ENCODE measurements at places on chromosomes 11 and 22.
A peak's percentile ranks its signal among the peaks of the same experiment; 100 is the strongest.

DNA sequence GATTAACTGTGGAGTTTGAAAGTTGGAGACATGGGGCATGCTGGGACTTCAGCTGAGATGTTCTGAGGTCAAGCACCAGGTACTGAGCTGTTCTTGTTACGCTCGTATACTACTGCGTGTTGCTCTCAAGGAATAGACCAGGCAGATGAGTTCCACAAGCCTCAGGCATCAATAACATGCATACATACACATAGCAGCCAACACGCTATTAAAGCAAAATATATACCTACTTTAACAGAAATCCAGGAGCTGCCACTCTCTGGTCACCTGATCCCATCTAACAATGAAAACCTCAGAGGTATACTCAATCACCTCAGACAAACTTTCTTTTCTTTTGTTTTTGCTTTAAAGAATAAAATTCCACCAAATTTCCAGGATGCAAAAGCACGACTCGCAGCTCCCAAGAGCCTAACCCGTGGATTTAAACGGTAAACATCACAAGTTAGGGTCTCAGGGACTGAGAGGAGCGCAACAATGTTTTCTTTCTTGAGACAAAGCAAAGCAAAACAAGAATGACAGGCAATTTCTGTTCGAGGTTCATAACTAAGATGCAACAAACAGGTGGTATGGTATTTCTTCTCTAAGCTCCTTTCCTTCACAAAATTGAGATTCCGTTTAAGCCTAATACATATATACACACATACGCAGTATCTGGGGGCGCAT lies 16.5 kb downstream of the BLID start:
- DNase-seq: no peak

GRCh38 chr11:105793092-105793491 lies 183.2 kb downstream of the GRIA4 start:
- no peak for DNase-seq

DNA sequence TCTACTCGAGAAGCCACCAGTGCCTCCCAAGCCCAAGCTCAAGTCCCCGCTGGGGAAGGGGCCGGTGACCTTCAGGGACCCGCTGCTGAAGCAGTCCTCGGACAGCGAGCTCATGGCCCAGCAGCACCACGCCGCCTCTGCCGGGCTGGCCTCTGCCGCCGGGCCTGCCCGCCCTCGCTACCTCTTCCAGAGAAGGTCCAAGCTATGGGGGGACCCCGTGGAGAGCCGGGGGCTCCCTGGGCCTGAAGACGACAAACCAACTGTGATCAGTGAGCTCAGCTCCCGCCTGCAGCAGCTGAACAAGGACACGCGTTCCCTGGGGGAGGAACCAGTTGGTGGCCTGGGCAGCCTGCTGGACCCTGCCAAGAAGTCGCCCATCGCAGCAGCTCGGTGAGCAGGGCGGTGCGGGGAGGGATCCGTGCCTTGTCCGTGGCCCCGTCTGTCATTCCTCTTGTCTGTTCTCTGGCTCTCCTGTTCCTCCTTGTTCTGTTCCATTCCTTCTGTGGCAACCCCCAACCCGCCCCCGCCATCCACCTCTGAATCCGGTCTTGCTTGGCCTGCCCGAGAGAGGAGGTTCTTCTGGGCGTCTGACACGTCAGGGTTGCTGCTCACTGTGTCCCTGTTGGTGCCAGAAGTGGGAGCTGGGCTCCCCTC lies 15.8 kb upstream of the ACR start:
- no peak for DNase-seq

- no peak for DNase-seq
These were observed 12.5 kb upstream of the TMPRSS6 start for GRCh38 chr22:37121887-37122591.

DNA sequence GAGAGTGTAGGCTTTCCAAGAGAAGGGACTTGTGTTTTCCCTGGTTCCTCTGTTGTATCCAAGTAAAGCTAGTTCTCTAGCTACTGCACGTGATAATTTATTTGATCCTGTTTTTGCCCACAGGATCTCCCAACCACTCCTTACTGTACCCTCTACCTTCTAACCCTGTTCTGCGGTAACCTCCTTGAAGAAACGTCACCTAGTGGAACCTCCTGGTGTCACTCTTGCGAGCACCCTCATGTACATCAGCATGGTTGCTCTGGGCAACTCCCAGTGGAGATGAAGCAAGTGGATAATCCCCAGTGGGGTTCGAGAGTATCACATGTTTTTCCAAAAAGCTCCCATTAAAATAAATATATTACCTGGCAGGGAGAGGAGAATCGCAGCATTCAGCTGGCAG lies 108.9 kb upstream of the CLMP start:
- DNase-seq: no peak

DNA sequence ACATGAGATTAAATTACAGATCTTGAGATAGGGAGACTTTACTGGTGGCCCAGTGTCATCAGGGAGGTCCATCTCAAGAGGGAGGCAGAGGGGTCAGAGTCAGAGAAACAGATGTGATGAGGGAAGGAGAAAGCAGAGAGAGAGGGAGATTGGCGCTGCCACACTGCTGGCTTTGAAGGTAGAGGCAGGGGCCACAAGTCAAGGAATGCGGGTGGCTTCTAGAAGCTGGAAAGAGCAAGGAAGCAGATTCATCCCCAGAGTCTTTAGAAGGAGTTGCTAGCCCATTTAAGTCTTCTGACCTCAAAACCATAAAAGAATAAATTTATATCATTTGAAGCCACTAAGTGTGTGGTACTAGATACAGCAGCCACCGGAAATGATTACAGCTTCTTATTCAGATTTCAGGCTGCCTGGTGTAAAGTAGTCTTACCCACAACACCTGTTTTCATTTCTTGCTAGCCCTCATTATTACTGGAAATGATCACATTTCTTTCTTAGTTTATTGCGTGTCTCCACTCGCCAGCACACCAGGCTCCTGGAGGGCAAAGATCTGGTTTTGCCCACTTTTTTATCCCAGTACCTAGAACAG lies 12.6 kb upstream of the SERPINH1 start:
- DNase-seq: no peak

- no peak for DNase-seq
These were observed 13.8 kb downstream of the C11orf71 start for GRCh38 chr11:114386545-114386944.

- no peak for DNase-seq
These were observed 5.2 kb upstream of the SMTN start for GRCh38 chr22:31075961-31076360.

- DNase-seq: no peak
These were observed 3.4 kb upstream of the SIDT2 start for GRCh38 chr11:117175104-117175503.

- no peak for DNase-seq
These were observed 15.6 kb downstream of the SREBF2 start for GRCh38 chr22:41848468-41848867.

DNA sequence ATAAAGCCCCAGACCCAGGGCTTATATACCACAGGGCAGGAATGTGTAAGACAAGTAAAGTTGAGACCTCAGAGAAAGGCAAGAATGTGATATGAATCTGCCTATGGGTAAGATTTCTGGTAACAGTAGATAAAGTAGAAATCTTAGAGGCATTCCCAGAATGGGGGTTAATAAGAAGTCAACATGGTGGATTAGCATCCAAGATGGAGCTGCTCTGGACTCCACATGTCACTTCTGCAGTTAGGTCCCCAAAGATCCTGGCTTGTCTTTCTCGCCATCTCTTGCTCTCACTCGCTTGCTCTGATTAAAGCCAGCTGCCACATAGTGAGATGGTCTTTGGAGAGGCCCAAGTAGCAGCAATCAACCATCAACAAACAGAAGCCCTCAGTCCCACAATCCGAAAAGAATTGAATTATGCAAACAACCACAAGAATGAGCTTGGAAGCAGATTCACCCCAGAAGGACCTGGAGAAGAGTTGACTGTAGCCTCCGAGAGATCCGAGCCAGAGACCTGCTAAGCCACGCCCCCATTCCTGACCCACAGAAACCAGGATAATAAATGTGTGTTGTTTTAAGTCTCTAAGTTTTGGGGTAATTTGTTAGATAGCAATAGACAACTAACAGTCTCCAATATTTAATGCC lies 5.4 kb upstream of the C11orf86 start:
- no peak for DNase-seq

DNA sequence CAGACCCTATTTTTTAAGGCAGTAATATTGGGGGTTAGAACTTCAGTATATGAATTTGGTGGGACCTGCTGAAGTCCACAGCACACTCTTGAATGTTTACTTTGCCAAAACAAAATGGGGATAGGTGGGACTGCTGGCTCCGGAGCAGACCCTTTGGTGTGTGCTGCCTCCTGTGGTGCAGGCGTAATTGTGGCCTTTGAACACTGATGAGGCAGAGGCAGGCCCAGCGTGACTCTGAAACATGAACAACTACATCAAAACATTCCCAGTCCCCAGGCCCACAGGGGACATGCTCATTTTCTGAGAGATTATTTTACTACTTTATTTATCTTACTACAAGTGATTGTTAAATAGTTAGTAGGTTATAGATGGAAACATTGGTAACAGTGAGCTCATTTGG lies 225.0 kb upstream of the TBCEL start:
- DNase-seq: no peak

GRCh38 chr11:66069715-66070603 lies at the start of gene PACS1:
PACS1 (plus strand) TSS chr11:66070272; CDS start chr11:66070487, 215 bp downstream.
- DNase-seq: peak; percentile 40

GRCh38 chr11:31325160-31325559 lies 44.4 kb downstream of the DCDC1 start:
- no peak for DNase-seq

DNA sequence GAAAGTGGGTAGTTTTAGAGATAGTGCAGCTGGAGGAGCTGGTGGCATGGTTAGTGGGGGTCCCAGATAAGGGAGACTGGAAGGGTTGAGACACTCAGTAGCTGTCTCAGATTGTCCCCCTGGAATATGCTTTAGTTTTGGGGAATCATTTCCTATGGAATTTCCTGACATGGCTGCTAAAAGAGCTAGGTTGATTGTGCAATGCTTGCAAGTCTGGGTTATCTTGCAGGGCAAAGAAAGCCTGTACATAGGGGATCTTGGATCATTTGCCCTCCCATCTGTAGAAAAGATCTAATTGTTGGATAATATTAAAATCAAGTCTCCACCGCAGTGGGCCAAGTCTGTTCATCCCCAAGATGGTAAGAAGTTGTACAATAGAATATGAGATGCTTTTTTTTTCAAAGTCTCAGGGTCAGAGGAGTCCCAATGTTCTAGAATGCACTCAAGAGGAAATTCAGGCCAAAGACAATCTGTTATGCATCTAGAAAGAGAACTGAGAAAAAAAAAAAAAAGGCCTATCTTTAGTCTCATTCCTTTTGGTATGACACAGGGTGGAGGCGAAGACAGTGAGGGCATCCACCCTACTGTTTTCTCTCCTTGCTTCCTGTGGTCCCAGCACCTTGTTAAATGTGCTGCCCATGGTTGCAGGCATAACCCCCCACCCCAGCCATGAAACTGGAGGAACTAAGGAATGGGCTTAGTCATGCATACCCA lies 20.2 kb downstream of the MS4A6E start:
- no peak for DNase-seq

DNA sequence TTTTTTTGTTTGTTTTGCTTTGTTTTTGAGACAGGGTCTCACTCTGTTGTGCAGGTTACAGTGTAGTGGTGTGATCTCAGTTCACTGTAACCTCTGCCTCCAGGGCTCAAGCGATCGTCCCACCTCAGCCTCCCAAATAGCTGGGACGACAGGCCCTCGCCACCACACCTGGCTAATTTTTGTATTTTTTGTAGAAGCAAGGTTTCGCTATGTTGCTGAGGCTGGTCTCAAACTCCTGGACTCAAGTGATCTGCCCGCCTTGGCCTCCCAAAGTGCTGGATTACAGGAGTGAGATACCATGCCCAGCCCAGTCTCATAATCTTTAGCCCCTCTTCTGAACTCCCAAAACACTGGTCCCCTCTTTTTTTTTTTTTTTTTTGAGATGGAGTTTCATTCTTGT lies 50.6 kb downstream of the KCNJ4 start:
- DNase-seq: no peak

GRCh38 chr11:122241566-122241965 lies 125.6 kb upstream of the BLID start:
- DNase-seq: no peak

DNA sequence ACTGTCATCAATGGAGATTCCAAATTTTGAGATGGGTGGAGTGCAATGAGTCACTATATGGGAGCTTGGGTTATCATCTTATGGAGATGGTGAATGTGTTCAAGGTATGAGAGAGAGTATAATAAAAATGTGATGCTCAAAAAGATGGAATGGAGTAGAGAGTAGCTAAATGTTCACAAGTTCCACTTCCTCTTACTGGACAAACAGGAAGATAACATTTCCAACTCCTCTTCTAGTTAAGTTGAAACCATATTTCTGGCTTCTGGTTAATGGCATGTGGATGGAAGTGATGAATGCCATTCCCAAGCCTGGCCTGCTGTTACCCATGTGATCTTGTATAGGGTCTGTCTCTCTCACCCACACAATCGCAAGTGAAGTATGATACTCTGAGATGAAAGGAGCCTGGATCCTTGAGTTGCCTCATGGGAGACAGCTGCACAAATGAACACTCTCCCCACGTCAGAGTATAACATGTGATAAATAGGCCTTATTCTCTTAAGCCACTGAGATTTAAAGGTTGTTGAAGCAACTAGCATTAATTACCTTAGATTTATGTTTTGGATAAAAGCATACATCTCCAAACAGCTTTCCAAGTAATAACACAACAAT lies 111.0 kb downstream of the RAB38 start:
- DNase-seq: no peak

DNA sequence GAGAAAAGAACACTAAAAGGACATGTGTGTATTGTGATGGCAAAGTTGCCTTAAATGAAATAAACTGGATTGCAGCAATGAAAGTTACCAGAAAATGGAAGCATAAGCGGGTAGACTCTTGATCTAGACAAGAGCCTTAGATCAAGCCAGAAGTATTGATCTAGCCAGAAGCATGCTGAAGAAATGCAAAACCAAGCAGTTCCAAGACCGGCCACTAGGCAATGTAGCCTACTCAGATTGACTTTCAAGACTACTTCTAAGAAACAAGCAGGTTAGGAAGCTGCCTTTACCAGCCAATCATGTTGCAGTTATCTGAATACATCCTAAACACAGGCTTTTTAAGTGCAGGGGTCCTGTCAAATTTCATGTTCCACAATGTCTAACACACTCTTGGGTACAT lies 54.6 kb downstream of the KCNA4 start:
- DNase-seq: no peak

GRCh38 chr22:36439481-36440271 lies 41.8 kb downstream of the TXN2 start:
- DNase-seq: no peak
